ENCODE measurements at places on chromosomes 11 and 22.

DNA sequence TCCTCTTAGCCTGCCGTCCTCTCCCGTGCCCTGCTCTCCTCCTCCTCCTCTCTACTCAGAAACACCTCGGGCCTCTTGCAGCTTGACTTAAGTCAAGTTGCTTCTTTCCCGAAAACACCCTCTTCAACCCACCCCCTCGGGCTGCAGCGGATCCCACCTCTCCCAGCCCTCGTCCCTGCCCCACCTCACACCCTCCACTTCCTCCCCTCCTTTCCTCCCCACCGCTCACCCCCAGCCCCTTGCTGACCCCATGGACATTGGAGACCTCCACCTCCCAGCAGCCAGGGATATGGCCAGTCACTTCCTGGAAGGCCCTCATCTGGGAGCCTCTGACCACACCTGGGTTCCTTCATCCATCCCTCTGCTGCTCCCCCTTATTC, 8.5 kb upstream of the CYTH4 start:
- no peak for DNase-seq

DNA sequence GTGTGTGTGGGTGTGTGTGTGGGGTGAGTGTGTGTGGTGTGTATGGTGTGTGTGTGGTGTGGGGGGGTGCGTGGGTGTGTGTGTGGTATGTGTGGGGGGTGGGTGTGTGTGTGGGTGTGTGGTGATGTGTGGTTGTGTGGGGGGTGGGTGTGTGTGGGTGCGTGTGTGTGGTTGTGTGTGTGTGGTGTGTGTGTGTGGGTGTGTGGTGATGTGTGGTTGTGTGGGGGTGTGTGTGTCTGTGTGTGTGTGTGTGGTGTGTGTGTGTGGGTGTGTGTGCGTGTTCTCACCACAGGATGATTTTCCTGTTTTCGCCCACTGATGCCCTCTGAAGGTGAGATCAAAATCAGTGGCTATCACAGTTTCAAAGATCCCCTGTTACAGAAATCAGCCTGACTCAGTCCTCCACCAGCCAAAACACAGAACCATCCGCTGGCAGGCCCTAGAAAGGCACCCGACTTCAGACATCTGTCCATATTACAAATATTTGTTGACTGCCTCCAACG, 24.7 kb downstream of the CPT1A start:
- DNase-seq: no peak

- DNase-seq: no peak
These were observed 9.9 kb downstream of the FXYD6 start for GRCh38 chr11:117866526-117866925.

DNA sequence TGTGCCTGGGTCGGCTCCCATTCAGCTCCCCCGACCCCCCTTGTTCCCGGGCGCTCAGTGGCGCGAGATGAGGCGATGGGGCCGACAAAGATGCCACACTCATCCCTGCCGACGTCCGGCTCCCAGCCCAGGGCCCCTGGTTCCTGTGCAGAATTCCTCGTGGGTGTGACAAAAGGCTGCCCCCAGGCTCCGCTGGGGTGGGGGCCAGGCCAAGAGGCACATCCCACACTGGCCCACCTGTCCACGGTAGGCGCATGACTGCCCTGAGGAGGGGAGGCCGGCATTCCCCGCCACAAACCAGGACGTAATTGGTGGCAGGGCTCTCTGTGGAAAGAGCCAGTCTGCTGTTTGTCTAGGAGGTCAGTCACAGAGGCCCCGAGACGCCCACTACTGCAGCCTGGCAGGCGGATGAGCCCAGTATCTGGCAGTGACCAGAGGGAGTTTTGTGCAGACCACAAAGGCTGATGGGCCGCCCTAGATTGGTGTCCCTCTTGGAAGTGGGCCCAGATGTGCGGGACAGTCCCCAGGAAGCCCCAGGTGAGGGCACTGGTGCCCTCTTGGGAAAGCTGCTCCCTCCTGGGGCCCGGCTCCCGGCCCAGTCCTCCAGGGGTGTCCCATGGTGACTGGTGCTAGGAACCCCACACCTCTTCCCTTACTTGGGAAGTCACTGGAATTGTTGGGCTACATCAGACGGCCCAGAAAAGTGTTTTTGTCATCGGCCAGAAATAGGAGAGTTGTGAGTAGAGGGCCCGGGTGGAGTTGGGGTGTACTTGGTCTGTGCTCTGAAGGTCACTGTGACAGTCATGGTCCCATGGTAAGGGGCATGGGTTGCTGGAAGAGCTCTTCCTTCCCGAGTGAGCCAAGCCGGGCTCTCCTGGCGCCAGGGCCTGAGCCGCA, 5.8 kb downstream of the CCND1 start:
- no peak for DNase-seq

Data from stimulated activated CD8-positive, alpha-beta memory T cell treated with anti-CD3 and anti-CD28 coated beads, Interleukin-7, amount 100 ng/mL, for 1 hour (primary cell).